Iris pigment epithelial cell (primary cell): ENCODE measurements at places on chromosomes 12 and 14.
A peak's percentile ranks its signal among the peaks of the same experiment; 100 is the strongest.

- no peak for DNase-seq
Observed at GRCh38 chr12:12138203-12139154, 67.7 kb downstream of the BCL2L14 start.

DNA sequence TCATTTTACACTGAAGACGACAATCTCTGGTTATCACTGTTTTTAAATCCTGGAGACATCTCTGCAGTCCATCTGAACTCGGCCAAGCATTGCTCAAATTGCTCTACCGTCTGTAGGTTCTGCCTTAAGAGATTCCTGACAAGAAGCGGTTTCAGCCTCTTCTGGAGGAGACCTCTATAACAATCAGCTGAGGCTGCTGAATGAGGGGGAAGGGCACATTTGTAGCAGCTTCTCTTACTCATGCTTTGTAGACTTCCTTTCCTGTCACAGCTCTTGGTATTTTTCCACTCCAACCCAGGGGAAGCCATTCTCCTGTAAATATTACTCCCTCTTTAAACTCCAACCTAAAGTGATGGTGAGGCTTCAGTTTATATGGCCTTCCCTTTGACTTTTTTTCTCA is 3.0 kb downstream of the ARG2 start:
- peak; percentile 90 for DNase-seq

DNA sequence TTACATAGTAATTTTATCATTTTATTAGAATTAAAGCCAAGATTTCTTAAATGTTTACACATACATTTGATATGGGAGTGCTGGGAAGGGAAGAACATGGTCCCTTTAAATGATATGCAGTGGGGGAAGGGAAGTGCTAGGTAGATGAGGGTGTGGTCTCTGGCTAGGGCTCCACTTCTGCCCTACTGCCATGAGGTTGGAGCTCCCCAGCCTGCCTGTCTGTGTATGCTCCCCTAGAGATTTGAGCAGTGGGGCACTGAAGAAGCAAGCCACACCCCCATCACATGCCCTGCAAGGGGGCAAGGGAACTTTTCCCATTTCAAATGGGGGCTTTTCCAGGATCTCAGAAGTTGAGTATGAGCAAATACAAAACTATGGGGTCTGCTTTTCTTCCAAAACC is 25.5 kb downstream of the CLECL1 start:
- DNase-seq = no peak

- peak; percentile 64 for DNase-seq
Observed at GRCh38 chr12:57001448-57001906, 4.9 kb downstream of the ZBTB39 start.

DNA sequence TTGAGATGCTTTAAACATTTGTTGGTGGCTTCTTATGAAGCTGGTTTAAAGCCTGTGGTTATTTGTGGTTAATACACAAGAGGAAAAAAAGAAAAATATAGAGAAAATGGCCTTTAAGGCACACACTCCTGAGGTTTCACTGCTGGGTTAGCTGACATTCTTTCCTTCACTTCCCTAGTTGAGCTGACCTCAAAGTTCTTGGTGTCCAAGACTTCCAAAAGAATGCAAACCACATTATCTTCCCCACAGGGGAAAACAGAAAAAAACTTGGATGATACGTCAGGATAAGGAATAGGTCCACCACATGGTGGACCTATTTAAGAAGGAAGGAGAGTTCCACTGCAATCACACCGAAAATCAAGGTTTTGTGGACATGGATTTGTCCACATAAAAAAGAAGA is 94.3 kb downstream of the SLC25A21 start:
- no peak for DNase-seq

- peak; percentile 39 for DNase-seq
Observed at GRCh38 chr12:8157484-8158198, 826 bp downstream of the ZNF705A start.

DNA sequence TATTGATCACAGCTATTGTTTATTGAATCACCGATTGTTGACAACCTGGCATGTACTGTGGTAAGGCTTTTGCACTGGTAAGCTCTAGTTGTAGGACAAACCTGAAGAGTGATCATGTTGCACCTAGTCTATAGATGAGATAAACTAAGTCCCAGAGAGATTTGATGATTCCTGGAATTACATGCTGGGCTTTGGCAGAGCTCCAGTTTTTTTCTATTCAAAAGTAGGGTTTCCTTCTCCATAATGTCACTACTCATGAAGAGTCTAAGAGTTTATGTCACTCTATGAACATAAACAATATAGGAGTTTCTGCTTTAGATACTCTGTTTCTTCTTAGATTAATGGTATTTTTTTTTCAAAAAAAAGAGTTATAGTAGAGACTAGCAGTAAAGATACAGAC is 72.0 kb downstream of the BMP4 start:
- no peak for DNase-seq

DNA sequence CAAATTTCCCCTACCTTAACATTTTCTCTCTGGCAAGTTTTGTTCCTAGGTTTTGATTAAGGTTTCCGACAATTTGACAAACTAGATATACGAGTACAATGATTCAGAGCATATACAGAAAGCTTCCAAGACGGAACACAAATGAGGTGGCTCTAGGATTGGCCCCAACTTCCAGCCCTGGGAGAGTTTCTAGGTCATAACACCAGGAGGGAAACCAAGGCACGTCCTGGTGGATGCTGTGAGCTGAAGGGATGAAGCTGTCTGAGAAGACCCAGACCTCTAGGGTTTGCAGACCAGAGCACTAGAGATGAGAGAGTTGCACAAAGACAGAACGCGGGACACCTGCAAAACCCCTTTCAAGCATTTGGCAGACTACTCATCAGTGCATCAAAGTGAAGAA is 51.5 kb upstream of the CAND1 start:
- no peak for DNase-seq

- DNase-seq = no peak
Observed at GRCh38 chr14:92105893-92106142, 564 bp downstream of the ATXN3 start.

- no peak for DNase-seq
Observed at GRCh38 chr12:26830363-26830762, 2.6 kb downstream of the ITPR2 start.
